ENCODE measurements at places on chromosomes 2 and 18.

DNA sequence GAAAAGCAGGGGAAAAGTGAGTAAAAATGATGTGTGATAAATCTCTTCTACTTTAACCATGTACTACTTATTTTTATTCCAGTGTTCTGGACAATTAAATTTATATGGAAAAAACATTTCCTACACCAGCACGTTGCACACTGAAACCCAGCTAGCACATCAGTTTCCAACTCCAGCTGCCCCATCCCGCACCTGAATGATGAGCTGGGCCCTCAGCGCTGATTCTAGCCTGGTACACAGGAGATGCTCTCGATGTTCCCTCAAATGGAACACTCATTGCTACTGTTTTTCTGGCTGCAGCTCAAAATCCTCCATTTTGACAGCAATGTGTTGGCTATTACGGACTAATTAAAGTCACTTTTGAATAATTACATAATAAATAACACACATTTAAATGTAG is 783.1 kb upstream of the FSHR start:
- DNase-seq = no peak

GRCh38 chr2:58762176-58762781 is 521.2 kb upstream of the FANCL start:
- DNase-seq = peak; percentile 20

GRCh38 chr18:74898965-74899364 is 301.3 kb downstream of the ZNF407 start:
- DNase-seq = no peak

GRCh38 chr2:48016225-48017019 is 110.1 kb upstream of the FBXO11 start:
- no peak for DNase-seq

- DNase-seq = no peak
These were observed 29.0 kb upstream of the SERPINB2 start for GRCh38 chr18:63858456-63858855.

GRCh38 chr2:74559912-74560311 is 5.4 kb downstream of the DOK1 start:
- no peak for DNase-seq

- no peak for DNase-seq
These were observed 34.6 kb upstream of the SP9 start for GRCh38 chr2:174300114-174300513.

DNA sequence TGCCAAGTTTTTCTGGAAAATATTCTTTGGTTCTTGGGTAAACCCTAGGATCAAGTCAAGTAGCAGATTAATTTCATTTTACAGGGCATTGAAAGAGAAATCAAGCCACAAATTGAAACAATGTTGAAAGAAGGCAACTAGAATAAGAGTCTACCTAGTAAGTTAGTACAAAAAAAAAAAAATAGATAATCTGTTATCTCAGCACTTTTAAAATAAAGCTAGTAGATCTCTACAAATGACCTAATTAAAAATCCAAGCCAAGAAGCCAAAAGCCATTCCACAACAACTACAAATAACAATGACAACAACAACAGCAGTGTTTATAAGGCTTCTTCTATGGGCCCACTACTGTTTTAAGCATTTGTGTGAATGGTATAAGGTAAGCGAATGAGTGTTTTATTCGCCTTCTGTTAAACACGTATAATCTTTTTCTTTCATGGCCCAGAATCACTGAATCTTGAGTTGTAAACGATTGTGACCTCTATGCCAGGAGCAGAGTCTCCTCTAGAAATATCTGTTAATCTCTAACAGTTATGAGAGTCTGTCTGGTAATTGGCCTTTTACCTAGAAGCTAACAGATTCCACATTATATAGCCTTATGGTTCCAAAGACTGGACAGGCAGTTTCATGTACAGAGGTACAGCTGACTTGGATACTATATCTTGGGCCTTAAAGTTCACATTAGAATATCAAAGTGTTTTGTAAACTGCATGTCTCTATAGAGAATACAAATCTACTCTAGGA is 28.6 kb upstream of the CUL3 start:
- no peak for DNase-seq

DNA sequence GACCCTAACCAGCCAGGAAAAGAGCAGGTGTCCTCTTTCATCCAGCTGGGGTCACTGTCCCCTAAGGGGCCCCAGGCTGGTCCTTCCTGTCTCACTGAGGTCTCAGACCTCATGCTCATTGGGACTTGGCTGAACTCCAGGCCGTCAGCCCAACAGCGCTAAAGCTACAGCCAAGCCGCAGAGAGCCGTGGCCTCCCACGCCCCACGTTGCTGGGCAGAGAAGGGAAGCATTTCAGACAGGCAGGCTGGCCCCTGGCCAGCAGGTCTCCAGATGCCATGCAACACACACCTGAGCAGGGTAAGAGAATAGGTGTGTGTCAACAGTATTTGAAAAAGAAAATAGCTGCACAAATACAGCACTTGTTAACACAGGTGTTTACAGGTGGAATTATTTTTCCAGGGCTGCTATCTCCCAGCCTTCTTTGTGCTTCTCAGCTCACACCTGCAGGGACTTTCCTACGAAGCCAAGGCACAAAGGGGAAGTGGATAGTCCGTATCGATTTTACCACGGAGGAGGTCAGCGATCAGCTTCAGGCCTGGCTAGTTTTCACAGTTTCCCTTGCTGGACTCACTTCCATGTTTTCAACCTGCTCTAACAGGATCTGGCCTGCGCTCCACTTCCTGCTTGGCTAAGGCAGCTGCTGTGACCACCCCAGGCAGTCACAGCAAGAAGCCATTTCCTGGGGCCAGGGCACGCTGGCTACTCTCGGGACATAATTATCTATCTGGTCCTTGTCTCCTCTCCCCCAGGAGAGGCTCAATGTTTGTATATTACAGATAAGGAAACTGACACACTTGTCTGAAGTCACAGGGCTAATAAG is 156.1 kb upstream of the ID2 start:
- no peak for DNase-seq

- no peak for DNase-seq
These were observed 107.1 kb upstream of the ST3GAL5 start for GRCh38 chr2:85995648-85996529.

DNA sequence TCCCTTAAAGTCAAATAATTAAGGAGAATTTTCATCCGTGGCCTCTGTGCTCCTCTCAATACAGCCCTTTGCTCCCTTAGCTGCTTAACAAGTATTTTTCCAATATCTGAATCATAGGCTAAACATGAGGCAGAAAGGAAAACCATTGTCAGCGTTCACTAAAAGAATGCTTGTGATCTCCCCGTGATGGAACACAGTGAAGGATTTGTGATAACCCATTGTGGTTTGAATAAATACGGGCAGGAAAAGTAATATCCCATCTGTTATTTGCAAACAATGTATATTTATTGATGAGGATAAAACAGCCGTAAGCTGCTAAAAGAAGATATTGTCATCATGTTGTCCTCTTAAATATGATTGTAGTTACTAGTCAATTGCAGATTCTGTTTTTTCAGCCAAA is 258.1 kb downstream of the NAPG start:
- DNase-seq = no peak

DNA sequence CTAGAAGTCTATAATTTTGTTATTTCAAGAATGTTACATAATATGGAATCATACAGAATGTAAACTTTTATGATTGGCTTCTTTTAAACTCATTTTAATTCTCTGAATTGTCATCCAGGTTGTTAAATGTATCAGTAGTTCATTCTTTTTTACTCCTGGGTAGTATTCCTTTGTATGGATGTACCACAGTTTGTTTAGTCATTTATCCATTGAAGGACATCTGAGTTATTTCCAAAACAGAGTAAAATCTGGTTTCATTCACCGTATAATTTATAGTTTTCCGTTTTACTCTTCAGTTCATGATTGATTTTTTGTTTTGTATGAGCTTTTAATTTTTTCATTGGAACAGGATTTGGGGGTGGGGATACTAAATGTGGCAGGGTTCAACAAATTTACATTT is 132.4 kb downstream of the PMS1 start:
- DNase-seq = no peak

- peak; percentile 23 for DNase-seq
These were observed 4.5 kb downstream of the STK17B start for GRCh38 chr2:196166876-196167275.

GRCh38 chr2:45134726-45135125 is 125.5 kb upstream of the SIX2 start:
- DNase-seq = no peak

GRCh38 chr2:85199698-85200097 is 66.5 kb downstream of the TCF7L1 start:
- DNase-seq = no peak

- no peak for DNase-seq
These were observed 148.8 kb downstream of the RTN4 start for GRCh38 chr2:54901224-54901986.

DNA sequence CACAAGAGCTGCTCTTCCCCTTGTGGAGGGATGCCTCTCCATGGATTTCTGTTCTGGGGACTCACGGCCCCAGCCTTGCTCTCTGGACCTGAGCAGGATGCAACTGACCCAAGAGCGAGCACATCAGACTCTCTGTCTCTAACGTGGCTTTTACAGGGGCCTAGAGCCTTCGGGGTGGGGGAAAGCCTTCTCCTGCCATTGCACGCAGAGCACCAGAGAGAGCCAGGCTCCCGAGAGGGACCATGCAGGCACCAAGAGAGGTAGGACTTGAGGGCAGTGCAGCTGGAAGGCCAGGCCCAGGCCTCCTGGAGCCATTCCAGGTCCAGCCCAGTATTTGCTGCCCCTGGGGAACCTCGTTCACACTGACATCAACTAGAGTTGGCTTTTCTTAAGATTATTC is 475.6 kb upstream of the MYT1L start:
- DNase-seq = no peak

DNA sequence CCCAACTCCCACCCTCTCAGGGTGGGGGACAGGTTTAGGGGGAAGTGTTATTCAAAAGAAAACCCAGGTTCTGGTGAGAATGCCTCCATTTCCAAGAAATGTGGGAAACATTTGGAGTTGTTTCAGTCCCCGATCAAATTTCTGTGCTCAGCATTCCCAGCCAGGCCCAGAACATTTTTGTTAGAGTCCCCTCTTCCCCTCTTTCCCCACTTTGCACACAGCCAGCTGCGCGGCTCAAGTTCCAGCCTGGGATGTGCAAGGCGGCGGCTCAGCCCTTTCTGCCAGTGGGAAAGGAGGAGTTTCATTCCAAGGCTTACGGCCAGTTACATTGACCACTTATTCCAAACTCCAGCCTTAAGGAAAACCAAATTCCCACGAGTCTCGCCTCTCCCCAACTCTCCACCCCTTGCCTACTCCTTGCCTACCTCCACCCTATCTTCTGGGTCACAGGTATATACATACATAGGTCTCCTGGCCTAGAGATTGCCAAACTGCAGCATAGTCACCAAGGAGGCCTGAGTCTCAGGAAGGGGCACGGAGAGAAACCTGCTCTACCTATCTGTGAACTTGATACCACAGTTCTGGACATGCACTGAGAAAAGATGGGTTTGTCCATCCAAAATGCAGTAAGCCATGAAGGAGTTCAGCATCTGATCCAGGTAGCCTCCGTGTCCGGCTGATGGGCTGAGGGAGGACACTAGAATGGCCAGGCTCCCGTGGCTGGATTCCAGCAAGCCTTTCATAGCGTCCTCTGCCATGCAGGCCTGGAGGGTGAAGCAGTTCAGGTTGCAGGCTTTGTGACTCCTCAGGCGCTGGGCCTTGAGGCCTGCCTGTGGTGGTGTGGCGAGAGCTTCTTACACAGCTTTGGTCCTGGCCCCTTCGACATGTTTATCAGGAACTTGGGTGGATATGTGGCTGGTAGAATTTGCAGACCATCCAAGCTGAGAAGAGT is 154.5 kb downstream of the ZFP36L2 start:
- no peak for DNase-seq

- no peak for DNase-seq
These were observed 81.7 kb upstream of the HK2 start for GRCh38 chr2:74751981-74752851.

- DNase-seq = no peak
These were observed 48.4 kb upstream of the NEMP2 start for GRCh38 chr2:190582736-190583506.

- no peak for DNase-seq
These were observed 6.5 kb downstream of the NFATC1 start for GRCh38 chr18:79402209-79402576.

- no peak for DNase-seq
These were observed 10.8 kb upstream of the ALPP start for GRCh38 chr2:232367591-232368233.

- no peak for DNase-seq
These were observed 110.0 kb downstream of the TCF4 start for GRCh38 chr18:55477860-55478581.

GRCh38 chr18:72107647-72108383 is 436.3 kb downstream of the CBLN2 start:
- no peak for DNase-seq

DNA sequence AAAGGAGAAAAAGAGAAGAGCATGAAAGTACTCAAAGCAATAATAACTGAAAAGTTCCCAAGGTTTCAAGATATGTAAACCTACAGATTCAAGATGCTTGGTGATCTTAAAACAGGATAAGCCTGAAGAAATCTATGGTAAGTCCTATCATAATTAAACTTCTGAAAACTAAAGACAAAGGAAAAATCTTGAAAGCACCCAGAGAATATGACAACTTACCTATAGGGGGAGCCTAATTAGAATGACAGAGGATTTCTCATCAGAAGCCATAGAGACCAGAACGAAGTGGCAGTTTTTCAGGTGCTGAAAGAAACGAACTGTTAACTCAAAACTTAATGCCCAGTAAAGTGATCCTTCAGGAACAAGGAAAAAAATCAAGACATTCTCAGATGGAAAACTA is 59.7 kb downstream of the XDH start:
- DNase-seq = no peak

- no peak for DNase-seq
These were observed 160.0 kb downstream of the PHLPP1 start for GRCh38 chr18:62875323-62875722.

DNA sequence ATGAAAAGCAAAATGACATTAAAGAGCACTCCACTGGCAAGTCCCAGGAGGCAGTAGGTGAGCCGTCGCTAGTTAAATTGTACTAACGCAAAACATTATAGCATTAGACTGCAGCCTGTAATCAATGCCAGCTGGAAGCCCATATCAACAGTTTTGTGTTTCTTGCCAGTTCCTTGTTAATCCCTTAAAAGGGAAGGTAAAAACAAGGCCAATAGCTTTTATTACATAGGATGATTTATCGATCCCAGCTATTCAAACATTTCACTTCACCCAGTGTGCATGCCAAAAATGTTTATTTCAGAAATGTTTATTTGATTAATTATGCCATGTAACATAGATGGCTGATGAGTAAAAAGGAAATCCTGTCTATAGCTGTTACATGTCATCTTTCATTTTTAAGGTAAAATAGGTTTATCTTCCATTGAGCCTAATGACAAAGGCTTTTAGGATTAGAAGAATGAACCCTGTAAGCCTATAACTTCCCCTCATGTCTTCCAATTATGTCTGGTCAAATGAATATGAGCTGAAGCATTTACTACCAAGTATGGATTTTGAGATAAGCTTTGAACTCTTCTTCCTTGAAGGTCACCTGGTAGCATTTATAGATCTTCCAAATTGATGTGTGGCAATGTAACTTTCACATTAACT is 591.2 kb downstream of the RNF144A start:
- no peak for DNase-seq
